ENCODE measurements at places on chromosomes 16 and 17.

DNA sequence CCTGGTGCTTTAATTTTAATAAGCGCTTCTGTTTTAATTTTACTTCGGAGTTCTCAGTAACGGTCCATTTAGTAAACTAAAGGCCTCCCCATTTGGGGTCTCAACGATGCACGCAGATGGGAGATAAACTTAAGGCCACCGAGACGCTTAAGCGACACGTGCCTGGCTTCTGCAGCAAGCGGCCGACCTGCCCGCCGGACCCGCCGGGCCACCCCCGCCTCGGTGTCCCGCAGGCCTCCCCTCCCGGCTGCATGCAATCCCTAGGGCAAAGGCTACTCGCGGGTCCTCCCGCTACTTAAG lies 592 bp downstream of the GCSH start:
- no peak for DNase-seq

DNA sequence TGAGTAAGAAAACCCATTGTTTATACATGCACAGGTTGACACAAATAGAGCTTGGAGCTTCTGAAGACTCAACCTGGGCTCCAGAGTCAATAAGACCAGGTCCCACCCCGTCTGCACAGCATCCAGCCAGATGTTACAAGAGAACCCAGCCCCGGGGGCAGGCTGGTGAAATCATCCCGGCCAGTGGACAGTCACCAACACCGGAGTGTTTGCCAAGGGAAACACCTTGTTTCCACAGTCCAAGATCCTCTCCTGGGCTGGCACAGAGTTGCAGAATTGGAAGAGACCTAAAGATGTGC lies 90.3 kb downstream of the RAB11FIP4 start:
- no peak for DNase-seq

DNA sequence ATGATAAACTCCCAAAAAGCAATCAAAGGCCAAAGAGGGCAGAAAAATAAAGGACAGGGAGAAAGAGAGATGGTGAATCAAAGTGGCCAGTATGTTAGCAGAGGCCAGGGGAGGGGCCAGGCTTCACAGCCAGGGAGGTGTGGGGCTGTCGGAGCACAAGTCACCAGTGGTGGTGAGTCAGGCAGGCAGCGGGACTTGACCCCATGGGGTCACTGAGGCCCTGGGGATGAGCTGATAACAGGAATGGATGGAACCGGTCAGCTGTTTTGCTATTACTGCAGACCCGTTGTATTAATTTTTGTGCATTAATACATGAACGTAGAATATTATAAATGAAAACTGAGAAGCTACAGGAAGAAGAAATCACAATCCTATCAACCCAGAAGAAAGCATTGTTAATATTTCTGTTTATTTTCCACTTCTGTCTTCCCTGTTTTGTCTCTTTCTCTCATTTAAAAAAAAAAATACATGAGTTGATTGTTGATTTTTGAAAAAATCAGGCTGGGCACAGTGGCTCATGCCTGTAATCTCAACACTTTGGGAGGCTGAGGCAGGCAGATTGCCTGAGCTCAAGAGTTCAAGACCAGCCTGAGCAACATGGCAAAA lies 106.9 kb downstream of the SOCS1 start:
- no peak for DNase-seq

DNA sequence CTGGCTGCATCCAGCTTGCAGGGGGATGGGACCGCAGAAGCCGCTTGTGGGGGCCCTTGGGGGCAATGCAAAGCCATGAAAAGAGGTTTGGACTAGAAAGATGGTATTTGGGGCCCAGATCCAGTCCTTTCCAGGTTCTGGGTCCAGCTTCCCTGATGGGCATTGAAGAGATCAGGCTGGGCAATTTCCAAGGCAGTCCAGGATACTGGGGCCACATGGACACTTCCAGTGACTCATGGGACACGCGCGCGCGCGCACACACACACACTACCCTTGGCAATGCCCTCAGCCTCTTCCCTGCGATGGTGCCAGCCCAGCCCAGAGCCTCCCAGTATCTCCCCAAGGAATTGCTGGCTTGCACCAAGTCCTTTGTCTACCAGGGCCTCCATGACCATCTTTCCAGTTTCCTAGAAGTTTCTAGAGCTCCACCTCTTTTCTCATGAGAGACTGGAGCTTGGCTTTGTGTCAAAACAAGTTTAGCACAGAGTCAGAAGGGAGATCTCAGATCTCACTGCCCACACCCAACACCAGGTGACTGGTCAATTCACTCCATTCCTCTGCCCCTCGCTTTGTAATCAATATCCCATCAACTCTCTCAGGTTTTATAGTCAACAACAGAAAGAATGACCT lies 44.3 kb downstream of the WNT3 start:
- peak; percentile 7 for DNase-seq

DNA sequence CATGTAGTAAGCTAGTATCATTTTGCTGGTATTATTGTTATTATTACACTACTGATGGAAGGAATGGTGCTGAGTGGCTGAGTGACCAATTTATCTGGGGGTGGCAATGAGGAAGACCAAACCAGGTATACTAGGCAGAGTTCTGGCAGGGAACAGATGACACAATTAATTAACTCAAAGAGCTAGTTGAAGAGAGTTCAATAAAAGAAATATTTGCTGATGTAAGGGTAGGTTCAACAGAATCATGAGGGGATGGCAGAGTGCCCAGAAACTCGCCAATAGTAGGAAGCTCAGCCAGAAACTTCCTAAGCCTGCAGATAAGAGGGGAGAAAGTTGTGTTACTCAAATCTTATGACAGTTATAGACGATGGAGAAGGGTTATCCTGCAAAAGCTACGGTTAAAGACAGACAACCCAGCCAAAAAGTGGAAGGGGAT lies 352.5 kb downstream of the KCNJ2 start:
- DNase-seq, result peak; percentile 74

Data from upper lobe of left lung (tissue), 6 donors.